Naive B cell (primary cell): ENCODE measurements at places on chromosomes 5 and 9.

GRCh38 chr5:98770209-98770910 lies 3.1 kb upstream of the RGMB start:
- peak; percentile 42 for DNase-seq

DNA sequence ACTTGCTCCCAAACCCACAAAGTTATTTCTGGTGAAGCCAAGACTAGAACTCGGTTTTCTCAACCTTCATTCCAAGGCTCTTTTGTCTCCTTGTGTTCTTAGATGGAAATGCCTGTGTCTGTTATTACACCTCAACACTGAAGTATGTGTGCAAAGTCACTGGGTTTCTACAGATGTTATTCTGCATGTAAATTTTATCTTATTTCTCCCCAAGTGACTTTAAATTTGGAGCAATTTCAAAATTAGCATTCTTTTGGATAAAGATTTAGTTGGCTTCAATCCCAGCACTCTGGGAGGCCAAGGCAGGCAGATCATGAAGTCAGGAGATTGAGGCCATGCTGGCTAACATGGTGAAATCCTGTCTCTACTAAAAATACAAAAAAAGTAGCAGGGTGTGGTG lies 104.4 kb upstream of the GNA14 start:
- DNase-seq: no peak

- DNase-seq: peak; percentile 93
These were observed at the start of gene IER5L for GRCh38 chr9:129177791-129178567. Gene IER5L (minus strand): TSS chr9:129178261. CDS start chr9:129178052, 209 bp downstream.

- no peak for DNase-seq
These were observed 312.2 kb downstream of the SLIT3 start for GRCh38 chr5:168988699-168989098.

- peak; percentile 9 for DNase-seq
These were observed at the start of gene TENT4A for GRCh38 chr5:6713274-6714225. Gene TENT4A (plus strand): TSS chr5:6713432. CDS start chr5:6713984, 552 bp downstream.

GRCh38 chr5:67383451-67383850 lies 186.9 kb upstream of the CD180 start:
- DNase-seq: no peak

- no peak for DNase-seq
These were observed 3.7 kb upstream of the EGFL7 start for GRCh38 chr9:136658849-136659535.

GRCh38 chr5:150043657-150044328 lies 42.6 kb downstream of the CSF1R start:
- no peak for DNase-seq

GRCh38 chr9:84917366-84918070 lies 248.0 kb downstream of the NTRK2 start:
- no peak for DNase-seq

DNA sequence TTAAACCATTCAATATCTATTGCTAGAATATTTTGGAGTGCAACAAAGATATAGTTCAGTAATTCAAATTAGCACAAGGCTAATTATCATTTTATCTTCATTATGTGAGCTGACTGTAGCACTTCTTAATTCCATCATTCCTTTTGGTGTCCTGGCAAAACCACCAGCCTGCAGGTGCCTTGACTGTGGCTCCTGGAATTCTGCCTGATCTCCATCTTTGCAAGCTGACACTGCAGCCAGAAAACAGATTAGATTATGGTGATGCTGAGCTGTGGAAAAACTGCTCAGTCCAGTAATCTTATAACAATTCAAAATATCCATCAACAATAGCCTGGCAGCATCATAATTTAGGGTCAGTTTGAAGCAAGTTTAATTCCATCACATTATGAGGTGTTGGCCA lies 919.5 kb downstream of the DTWD2 start:
- DNase-seq: no peak

- no peak for DNase-seq
These were observed 15.4 kb downstream of the ITK start for GRCh38 chr5:157196045-157196444.

DNA sequence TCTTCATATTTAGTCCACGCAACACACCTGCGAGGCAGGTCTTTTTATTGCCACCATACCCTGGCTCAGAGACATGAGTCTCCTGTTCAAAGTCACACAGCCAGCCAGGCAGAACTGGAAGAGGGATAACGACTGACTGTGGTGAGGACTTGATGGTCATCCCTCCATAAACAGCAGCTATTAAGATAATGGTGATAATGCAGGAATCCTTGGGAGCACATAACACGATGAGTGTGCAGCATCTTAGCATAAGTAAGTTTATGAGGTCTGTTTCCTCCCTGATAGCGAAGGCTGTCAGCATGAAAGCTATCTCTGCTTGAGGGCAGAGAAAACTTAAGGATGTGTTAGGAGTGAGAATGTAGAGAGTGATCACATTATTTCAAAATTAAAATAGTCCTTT lies 30.9 kb downstream of the KCTD16 start:
- no peak for DNase-seq

DNA sequence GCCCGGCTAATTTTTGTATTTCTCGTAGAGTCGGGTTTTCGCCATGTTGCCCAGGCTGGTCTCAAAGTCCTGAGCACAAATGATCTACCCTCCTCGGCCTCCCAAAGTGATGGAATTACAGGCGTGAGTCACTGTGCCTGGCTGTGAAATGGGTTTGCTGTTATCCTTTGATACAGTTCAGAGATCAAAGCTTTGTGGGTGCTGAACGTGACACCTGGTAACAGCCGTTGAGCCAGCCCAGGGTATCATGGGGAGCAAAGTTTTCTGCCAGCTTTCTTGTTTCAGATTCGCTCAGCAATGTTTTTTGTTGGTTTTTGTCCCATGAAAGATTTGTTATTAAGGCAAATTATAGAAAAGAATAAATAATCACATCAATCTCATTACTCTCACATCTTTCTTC lies 68.9 kb upstream of the LPAR1 start:
- DNase-seq: no peak

- peak; percentile 51 for DNase-seq
These were observed 36.7 kb upstream of the ARRDC3 start for GRCh38 chr5:91419571-91420537.

- DNase-seq: no peak
These were observed 27.0 kb downstream of the ADGRD2 start for GRCh38 chr9:124477211-124477647.

DNA sequence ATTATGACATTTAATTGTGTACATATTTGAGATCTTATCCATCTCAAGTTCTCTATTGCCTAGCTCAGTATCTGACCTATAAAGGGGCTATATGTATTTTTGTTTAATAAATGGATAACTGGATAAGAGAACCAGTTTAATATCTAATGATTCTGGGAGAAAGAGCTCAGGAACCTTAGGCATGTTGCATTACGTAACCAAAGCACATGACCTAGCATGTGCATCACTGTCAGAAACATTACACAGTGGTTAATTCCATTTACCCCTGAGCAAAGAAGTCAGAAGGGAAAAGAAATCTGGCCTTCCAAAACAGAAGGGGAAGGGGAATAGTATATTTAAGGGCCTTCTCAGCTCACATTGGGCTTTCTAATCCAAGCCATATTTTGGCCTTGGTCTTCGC lies 12.3 kb downstream of the PAPPA start:
- no peak for DNase-seq

DNA sequence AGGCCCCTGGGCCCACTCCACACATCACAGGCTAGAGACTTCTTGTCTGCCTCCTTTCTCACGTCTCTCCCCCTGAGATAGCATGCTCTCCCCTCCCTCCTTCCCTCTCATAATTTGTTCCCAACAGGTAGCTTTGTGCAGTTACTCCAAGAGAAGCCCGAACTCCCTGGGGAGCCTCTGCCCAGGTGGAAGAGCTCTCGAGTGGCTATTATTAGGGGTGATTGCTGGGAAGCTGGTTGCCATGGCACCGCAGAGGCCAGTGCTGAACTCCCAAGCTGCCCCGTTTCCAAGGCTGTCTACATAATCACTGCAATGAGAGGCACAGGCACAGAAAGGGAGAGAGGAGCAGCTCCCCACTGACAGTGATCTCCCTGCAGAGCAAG lies 104.7 kb upstream of the GPR151 start:
- no peak for DNase-seq
